ENCODE measurements at places on chromosomes 11 and 22.

DNA sequence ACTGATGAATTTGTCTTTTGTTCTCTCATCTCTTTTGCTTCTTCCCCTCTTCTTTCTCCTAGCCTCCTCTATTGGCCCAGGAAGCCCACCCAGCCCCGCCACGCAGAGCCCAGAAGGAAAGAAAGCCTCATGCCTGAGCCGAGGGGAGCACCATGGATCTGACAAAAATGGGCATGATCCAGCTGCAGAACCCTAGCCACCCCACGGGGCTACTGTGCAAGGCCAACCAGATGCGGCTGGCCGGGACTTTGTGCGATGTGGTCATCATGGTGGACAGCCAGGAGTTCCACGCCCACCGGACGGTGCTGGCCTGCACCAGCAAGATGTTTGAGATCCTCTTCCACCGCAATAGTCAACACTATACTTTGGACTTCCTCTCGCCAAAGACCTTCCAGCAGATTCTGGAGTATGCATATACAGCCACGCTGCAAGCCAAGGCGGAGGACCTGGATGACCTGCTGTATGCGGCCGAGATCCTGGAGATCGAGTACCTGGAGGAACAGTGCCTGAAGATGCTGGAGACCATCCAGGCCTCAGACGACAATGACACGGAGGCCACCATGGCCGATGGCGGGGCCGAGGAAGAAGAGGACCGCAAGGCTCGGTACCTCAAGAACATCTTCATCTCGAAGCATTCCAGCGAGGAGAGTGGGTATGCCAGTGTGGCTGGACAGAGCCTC, 3.8 kb downstream of the ZBTB16 start:
- DNase-seq: no peak

- DNase-seq: no peak
Observed at GRCh38 chr22:46122511-46122971, 27.8 kb upstream of the PPARA start.

GRCh38 chr11:83557653-83558052, 271.5 kb upstream of the CCDC90B start:
- no peak for DNase-seq

- DNase-seq: no peak
Observed at GRCh38 chr11:35620795-35621194, 2.5 kb downstream of the FJX1 start.

DNA sequence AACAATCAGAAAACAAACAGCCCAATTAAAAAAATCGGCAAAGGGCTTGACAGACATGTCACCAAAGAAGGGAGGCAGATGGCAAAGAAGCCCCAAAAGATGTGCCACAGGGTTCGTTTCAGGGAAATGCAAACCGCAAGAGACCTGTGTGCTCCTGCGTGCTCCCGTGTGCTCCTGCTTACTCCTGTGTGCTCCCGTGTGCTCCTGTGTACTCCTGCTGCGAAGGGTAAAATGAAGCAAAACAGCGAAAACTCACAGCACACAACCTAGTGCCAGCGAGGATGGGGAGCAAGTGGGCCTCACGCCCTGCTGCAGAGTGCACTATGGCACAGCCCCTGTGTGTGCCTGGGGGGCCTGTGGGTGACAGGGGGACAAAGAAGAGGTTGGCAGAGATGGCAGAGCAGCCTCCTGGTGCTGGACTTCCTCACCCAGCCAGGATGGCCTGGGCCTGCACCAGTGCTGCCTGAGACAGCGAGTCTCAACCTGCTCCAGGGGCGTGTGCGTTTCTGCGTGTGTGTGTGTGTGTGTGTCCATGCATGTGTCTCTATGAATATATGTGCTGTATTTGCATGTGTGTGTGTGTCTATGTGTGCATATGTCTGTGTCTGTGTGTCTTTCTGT, 14.0 kb downstream of the ASCL2 start:
- no peak for DNase-seq

DNA sequence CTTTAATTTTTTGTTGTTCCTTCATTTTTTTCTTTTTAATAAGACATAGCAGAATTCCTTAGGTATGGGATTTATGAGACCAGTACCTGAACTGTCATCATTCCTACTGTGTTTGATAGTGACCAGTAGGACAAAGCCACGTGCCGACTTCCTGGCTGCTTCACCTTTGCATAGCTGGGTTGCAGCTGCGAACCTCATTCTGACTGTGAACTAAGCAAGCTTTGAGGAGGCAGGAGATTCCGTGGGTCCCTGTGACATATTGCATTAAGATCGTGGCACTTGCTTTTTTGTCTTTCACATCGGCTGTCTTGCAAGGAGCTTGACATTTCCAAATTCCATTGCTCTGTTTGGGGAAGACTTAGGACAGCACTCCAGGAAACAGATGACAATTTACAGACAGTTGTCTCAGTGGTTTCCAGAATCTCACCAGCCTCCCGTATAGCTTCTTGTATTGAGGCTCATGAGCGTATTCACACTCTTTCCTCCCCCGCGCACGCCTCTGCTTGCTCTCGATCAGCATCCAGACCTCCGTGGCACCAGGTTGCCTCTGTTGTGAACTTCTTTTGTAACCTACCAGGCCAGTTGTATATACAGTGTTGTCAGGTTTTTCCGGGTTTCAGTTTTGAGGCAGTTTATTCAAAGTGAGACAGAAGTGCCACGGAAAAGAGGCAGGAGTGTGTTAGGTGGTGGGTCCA, 101.7 kb downstream of the CWC15 start:
- DNase-seq: no peak

DNA sequence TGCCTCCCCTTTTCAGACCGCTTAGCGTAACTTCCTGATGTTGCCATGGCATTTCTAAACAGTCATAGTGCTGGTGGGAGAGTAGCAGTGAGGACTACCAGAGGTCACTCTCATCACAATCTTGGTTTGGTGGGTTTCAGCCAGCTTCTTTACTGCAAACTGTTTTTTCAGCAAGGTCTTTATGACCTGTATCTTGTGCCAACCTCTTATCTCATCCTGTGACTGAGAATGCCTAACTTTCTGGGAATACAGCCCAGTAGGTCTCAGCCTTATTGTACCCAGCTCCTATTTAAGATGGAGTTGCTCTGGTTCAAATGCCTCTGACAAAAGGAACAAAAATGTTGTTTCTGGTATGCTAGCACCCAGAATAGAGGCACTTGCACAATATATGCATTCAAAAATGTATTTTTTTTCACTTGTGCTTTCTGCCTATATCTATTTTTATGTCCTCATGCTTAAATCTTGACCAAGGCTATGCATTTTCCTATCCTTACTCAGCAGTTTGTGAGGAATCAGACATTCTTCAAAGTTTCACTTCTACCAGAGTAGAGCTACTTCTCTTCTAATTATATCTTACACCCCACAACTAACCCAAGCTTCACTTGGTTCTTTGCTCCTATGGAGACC, 16.1 kb upstream of the OR51M1 start:
- DNase-seq: no peak

GRCh38 chr11:130705670-130706421, 210.4 kb downstream of the SNX19 start:
- DNase-seq: no peak

GRCh38 chr22:50473855-50474671, 772 bp downstream of the SBF1 start:
- no peak for DNase-seq

DNA sequence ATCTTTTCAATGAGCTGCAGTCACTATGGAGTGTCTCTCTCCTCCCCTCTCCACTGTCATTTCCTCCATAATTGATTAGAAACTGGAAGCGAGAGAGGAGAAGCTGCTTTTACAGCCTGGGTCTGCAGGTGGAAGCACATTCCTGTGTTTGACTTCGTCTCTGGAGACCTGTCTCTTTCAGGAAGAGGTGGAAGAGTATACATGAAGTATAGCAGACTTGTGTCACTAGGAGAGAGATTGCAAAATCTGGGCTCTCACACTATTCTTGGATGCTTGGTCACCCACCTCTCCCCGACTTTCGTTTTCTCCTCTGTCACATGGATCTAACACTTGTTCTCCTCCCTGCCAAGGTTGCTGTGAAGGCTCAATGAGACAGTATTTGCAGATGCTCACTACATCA, 323.3 kb downstream of the NTM start:
- no peak for DNase-seq

- no peak for DNase-seq
Observed at GRCh38 chr11:121535129-121535796, 82.5 kb upstream of the SORL1-AS1 start.

DNA sequence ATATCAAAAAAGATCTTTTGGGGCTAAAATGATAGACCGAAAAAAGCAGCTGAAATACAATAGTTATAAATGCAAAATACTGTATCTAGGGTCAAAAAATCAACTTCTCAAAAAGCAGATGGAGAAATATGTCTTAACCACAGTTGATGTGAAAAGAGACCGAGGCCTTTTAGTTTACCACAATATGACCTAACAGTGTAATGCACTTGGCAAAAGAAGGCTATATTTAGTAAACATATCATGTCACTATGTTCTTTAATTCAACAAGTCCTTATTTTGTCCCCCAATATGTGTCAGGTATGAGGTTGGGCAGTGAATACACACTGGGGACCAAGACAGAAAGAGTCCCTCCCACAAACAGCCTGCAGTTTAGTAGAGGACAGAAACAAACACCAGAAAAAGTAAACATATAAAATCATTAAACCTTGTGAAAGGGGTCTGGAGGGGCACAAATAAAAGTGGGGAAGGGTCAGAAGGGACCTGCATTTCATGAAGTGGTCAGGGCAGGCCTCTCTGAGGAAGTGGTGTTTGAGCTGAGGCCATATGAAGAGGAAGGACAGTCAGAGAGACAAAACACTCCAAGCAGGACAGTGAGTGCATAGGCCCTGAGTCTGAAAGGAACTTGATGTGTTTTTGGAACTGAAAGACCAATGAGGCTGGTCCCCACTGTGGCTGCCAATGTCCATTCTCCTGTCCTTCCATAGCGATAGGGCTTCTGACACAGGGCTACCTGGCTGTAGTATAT, 53.4 kb downstream of the LIF start:
- no peak for DNase-seq

DNA sequence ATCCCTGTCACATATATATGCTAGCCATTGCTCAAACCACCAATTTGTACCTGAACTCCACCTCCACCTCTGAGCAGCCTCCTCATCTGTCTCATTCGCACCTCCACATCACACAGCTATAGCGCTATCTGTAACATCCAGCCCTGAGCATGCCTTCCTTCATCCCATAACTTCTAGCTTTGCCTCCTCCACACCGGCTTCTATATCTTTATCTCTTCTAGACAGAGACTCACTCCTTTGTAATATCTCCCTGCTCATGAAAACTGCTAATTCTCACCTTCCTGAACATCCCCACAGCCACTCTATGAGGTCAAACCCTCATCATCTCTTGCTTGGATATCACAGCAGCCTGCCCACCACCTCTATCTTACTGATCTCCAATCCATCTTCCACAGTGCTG, 5.9 kb downstream of the SIAE start:
- DNase-seq: no peak

GRCh38 chr22:22746963-22747933, 102.8 kb downstream of the GGTLC2 start:
- DNase-seq: no peak

DNA sequence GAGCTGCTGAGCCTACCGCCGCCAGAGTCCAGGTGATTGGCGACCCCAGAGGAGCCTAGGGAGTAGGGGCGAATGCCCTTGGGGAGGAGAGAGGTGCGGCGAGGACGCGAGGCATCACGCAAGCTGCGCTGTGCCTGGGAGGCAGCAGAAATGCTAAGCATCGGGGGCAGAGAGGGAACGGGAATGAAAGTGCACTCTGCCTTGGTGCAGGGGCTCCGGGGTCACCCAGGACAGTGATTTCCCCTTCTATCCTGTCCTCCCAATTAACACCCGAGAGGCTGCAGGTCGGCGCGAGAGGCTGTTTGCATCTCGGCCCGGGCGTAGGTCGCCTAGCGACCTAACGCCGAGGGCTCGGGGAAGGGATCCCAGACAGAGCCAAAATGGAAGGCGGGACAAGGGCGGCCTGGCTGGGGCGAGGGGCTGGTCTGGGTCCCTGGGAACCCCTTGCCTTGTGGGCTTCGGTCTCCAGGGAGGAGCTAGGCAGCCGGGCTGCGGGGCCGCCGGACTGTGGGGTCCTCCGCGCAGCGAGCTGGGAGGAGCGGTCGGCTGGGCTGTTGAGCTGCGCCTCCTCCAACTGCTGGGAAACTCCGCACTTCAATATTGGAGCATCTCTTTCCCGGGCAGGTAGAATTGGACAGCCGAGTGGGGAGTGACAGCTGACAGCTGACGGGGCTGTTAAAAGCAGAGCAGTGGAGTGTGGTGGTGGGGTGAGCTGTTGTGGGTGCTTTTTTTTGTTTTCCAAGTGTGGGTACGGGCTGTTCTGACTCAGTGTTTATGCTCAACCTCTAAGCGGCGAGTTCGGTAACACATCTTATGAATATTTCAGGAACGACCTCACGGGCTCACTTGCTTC, 657 bp downstream of the ELMOD1 start:
- no peak for DNase-seq
